ENCODE measurements at places on chromosomes 12 and 14.

DNA sequence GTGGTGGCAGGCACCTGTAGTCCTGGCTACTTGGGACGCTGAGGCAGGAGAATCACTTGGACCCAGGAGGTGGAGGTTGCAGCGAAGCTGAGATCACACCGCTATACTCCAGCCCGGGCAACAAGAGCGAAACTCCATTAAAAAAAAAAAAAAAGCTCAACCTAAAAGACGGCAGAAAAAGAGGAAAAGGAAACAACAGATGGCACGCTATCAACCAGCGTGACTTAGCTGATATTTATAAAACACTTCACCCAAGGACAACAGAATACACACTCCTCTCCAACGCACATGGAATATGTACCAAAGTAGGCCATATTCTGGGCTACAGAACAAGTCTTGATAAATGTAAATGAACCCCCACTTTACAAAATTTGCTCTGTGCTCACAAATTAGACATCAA, 34.0 kb upstream of the CLMN start:
- no peak for DNase-seq

DNA sequence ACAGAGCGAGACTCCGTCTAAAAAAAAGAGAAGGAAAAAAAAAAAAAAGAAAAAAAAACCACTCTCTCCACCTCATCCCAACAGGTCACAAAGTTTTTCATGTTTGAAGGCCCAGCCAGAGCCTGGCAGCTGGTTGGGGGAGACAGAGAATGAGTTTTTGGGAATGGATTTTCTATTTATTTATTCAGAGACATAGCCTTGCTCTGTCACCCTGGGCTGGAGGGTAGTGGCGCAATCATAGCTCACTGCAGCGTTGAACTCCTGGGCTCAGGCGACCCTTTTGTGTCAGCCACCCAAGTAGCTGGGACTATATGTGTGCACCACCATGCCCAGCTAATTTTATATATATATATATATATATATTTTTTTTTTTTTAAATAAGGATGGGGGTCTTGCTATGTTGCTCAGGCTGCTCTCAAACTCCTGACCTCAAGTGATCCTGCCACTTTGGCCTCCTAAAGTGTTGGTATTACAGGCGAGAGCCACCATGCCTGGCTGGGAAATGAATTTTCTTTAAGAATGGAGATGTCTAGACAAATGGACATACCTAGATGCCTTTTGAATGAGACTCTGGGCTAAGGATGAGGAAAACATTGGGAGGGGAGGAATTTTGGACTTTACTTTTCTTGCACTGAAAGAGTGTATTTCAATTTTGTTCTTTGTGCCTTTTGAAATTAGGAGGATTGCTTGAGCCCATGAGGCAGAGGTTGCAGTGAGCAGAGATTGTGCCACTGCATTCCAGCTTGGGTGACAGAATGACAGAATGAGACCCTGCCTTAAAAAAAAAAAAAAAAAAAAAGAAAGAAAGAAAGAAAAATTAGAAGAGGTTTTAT, 16.9 kb upstream of the PPP1R1A start:
- no peak for DNase-seq

DNA sequence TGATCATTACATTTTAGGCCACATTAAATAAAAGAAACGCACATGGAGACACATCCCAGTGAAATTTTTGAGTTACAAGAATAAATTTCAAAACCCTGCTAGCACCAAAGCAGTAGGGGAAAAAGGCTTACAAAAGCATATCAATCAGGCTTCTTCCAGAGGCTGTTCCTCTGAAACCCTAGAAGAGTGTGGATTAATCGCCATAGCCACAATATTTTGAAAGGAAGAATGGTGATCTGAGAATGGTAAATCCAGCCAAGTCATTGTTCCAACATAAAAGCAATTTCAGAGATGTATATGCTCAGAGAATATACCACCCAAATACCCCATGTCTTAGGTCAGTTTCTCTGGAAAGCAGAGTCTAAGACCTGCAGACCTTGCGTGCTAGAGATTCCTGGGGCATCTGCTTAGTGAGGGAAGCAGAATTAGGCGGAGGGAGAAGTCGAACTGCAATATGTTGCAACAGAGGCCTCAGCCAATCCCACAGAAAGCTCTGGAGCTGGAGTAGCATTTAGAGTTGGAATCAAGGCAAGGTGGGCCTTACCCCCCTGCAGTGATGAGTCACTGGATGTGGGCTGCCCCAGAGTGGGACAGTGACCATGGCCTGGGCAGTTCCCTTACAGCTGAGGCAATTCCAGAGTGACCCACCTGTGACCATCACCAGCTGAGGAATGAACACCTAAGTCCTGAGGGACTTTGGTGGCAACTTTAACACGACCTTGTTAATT, 125.2 kb downstream of the NTF3 start:
- no peak for DNase-seq

- DNase-seq: no peak
These were observed 75.6 kb upstream of the DACT1 start for GRCh38 chr14:58562141-58562540.
